Stimulated activated CD8-positive, alpha-beta memory T cell treated with anti-CD3 and anti-CD28 coated beads, Interleukin-4, amount 100 ng/mL, for 4 hours (primary cell): ENCODE measurements at places on chromosomes 2 and 18.

DNA sequence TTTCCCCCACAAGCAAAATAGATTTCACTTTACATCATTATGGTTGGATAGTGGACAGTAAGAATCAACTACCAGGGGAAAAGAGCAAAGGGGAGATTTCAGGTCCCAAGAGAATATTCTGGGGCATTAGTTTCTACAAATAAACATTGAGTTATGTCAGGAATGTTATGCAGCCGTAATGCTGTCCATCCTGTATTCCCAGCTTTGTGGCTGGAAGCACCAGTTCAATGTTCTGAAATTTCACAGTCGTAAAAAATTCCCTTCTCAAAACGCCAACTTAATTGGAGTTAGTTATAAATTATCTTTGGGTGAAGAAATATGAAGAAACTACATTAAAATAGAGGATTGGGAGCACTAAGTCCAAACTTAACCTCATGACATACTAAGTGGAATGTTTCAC, 141.5 kb upstream of the FIGN start:
- DNase-seq, result no peak

DNA sequence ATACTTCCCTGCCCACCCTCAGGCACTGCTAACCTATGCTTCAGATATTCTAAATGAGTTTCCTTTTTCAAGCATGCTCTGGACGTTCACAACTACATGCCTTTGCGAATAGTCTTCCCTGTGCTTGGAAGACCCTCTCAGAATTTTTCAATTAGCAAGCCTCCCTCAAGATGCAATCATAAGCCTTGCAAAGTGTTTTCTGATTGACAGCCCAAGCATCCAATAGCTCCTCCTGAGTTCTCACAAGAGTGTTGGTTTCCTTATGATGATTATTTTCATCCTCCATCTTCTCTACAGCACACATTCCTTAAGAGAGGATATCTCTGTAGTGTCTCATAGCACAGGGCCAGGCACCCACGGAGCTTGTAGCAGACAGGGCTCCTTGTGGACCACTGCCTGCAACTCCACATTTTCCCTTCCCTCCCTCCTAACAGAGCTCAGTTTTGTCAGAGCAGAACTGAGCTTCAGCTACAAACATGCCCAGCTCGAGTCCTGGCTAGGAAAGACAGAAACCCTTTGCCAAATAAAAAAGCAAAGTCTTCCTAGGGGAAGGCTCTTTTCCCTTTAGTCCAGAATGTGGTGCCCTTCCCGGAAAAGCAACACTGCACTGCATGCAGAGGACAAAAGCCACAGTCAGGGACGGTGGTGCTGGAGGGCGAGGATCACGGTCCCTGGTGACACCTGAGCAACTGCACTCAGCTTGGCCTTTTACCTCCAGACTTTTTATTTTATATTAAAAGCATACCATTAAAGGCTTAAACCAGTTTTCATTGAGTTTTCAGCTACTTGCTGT, 819.8 kb upstream of the ID2 start:
- no peak for DNase-seq

- DNase-seq, result no peak
Observed at GRCh38 chr2:12504443-12504842, 212.3 kb upstream of the TRIB2 start.

GRCh38 chr18:63844254-63844653, 43.3 kb upstream of the SERPINB2 start:
- DNase-seq, result no peak

DNA sequence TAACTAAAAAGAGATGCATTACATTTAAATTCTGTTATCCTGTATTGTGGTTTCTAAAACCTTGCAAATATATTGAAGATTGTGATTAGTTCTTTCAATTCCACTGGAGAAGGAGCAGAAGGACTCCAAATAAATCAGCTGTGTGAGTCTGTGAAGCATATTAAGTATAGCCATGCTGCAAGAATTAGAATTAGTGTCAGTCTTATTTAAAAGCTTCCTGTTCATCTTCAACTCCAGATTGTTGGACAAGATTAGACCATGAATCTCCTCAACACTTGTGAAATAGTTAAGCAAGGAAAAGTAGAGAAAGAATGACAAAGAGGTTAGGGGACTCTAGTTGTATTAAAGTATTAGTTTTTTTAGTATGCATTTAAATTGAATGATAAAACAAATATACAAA, 92.5 kb upstream of the LRP1B start:
- DNase-seq, result no peak
